Endothelial cell of coronary artery (primary cell): ENCODE measurements at places on chromosomes 4 and X. TPM values are rescaled to one million over a fixed set of nuclear protein-coding genes. Genes with fewer than 3 reads are reported as not detected.

Gene ZNF157
- not detected in 2 replicates for total RNA-seq

Gene SSX1
- total RNA-seq = not detected in 2 replicates

Gene PPEF1
- total RNA-seq = not detected in 2 replicates

Gene MAGEA11
- total RNA-seq = not detected in 2 replicates

Gene PAGE1
- total RNA-seq = not detected in 2 replicates

Gene MAGEA8
- not detected in 2 replicates for total RNA-seq

Gene MAGEA1
- not detected in 2 replicates for total RNA-seq

Gene NUP62CL
- total RNA-seq = not detected in 2 replicates

Gene PAK3
- total RNA-seq = 0.72 and 0.94 TPM in 2 replicates

Gene NLRP2B
- under 0.01 TPM in 1 of 2 replicates, not detected in the other for total RNA-seq

Gene RRH
- 0.09 TPM in 1 of 2 replicates, not detected in the other for total RNA-seq

Gene TSPAN7
- total RNA-seq = 1.5 and 3.7 TPM in 2 replicates

Gene FMR1NB
- total RNA-seq = not detected in 2 replicates

Gene AFF1
- 12.9 and 23.7 TPM in 2 replicates for total RNA-seq

Gene HTRA3
- total RNA-seq = 0.72 and 12.0 TPM in 2 replicates

Gene RBMXL3
- not detected in 2 replicates for total RNA-seq

Gene PDZD4
- total RNA-seq = 0.09 TPM in 2 replicates

Gene SPATA18
- total RNA-seq = 6.7 and 9.5 TPM in 2 replicates

Gene C4orf51
- total RNA-seq = not detected in 2 replicates

Gene JCHAIN
- total RNA-seq = not detected in 2 replicates

Gene HPGD
- total RNA-seq = 0.19 TPM in 1 of 2 replicates, not detected in the other

Gene MAN2B2
- total RNA-seq = 10.6 and 14.3 TPM in 2 replicates

Gene PALLD
- total RNA-seq = 17.3 and 51.4 TPM in 2 replicates

Gene ARR3
- not detected in 2 replicates for total RNA-seq

Gene MAML3
- total RNA-seq = 8.1 and 9.2 TPM in 2 replicates

Gene PCDH7
- 22.9 and 35.0 TPM in 2 replicates for total RNA-seq

Gene TEX13D
- total RNA-seq = not detected in 2 replicates

Gene PAGE2B
- not detected in 2 replicates for total RNA-seq

Gene COL4A6
- 3.5 and 10.0 TPM in 2 replicates for total RNA-seq

Gene IQCM
- not detected in 2 replicates for total RNA-seq

Gene SAGE1
- total RNA-seq = not detected in 2 replicates

Gene XAGE1A
- not detected in 2 replicates for total RNA-seq

Gene SYNPO2
- total RNA-seq = 0.09 and 0.85 TPM in 2 replicates

Gene RAB28
- 12.6 and 15.6 TPM in 2 replicates for total RNA-seq

Gene CXorf49
- total RNA-seq = not detected in 2 replicates

Gene TCEAL5
- total RNA-seq = not detected in 2 replicates

Gene MAGEB18
- total RNA-seq = not detected in 2 replicates

Gene HDX
- 3.8 and 5.5 TPM in 2 replicates for total RNA-seq
